ENCODE measurements at places on chromosomes 2 and 18.

GRCh38 chr2:85409845-85410583, at the start of gene CAPG:
Gene CAPG, minus strand, starts transcription at chr2:85410366. Its CDS starts 8,221 bp downstream, at chr2:85402145.
- peaks cover 46% of the 10 kb centered on the region for H3K4me1 ChIP-seq
- peaks cover 10% of the 10 kb centered on the region for H3K27me3 ChIP-seq
- peak; percentile 45 for DNase-seq
- H3K27ac ChIP-seq = no peak within 1 kb of the TSS

DNA sequence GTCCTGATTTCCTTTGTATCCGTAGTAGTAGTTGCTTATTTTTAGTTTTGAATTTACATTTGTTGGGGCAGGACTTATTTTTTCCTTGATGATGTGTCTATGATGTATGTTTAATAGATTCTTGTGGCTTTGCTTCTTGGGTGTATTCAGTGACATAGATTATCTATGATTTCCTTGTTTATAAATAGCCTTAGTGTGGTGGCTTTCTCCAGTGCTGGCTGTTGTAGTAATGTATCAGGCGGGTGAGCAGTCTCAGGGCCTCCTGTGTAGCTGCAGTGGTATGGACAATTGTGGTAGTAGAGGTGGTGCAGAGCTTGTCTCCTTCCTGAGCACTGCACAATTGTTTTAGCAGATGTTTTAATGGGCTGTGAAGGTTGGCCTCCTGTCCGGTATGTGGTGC, 60.5 kb downstream of the SMCHD1 start:
- H3K4me3 ChIP-seq = no peak overlapping the region
- H3K4me1 ChIP-seq = peaks cover 42% of the 10 kb centered on the region
- H3K27ac ChIP-seq = peak overlapping the region; percentile 44
- H3K36me3 ChIP-seq = peaks cover 64% of the 10 kb centered on the region
- H3K27me3 ChIP-seq = no peaks in the 10 kb centered on the region

GRCh38 chr2:45028276-45028675, 19.0 kb upstream of the SIX2 start:
- no peaks in the 10 kb centered on the region for H3K36me3 ChIP-seq
- no peak overlapping the region for H3K27ac ChIP-seq
- no peak for DNase-seq
- no peak overlapping the region for H3K4me3 ChIP-seq
- peaks cover 14% of the 10 kb centered on the region for H3K27me3 ChIP-seq

- no peak overlapping the region for H3K27ac ChIP-seq
- H3K4me3 ChIP-seq = no peak overlapping the region
- H3K27me3 ChIP-seq = no peaks in the 10 kb centered on the region
- H3K36me3 ChIP-seq = no peaks in the 10 kb centered on the region
- H3K4me1 ChIP-seq = no peaks in the 10 kb centered on the region
- no peak for DNase-seq
These were observed 46.1 kb upstream of the SH3BP4 start for GRCh38 chr2:234905547-234906265.

DNA sequence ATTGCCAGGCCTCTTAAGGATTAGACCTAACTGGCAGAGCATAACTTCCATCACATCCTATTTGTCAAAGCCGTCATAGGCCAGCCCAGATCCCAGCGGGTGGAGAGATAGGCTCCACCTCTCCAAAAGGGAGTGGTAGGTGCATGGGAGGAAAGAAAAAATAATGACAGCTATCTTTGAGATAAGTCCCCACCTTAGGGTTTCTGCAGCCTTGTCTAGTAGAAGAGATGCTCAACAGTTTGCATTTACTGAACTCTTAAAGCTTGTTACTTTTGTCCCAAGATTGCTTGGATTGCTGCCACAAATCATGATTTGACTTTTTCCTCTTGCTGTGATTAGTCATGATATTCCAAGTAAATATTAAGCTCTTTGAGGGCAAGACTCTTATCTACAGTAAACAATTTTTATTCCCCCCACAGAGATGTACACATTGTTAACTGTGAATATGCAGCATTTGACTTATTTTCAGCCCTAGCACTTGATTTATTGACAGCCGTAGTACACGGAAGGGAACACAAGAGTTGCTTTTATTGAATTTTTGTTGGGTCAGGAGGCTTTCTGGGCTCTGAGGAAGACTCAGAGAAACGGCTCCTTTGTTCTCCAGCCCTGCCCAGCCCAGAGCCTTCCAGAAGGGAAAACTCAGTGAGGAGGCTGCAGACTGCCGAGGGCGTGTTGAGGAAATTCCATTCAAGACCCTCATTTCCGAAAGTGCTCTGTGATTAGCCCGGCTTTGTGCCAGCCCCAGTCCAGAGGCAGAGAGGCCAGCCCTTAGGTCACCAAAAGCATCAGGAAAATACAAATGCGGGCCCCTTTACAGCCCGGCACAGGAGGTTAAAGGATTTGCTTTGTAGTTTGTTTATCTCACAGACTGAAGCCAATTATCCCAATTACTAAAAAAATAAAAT, 75.5 kb upstream of the ZNF532 start:
- H3K4me1 ChIP-seq = no peaks in the 10 kb centered on the region
- H3K4me3 ChIP-seq = no peak overlapping the region
- H3K27ac ChIP-seq = no peak overlapping the region
- H3K27me3 ChIP-seq = peaks cover 14% of the 10 kb centered on the region
- DNase-seq = no peak
- no peaks in the 10 kb centered on the region for H3K36me3 ChIP-seq

DNA sequence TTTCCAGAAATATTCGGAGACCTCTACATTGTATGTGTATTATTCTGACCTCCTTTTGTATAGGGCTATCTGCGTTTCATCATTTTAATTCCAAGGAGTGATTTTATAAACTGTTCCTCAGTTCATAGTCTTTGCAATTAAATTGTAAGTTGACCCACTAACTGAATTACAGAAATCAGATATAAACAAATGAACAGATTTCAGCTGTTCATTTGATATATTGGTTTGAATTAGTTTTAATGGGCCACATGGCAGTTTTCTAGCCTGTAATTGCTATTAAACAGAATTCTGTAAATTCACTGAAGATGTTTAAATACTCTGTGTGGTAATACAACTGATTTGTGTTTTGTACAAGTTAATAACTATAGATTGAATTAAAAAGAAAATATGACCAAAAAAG, 346.4 kb upstream of the VWC2L start:
- H3K36me3 ChIP-seq = no peaks in the 10 kb centered on the region
- H3K4me1 ChIP-seq = no peaks in the 10 kb centered on the region
- H3K27me3 ChIP-seq = no peaks in the 10 kb centered on the region
- H3K27ac ChIP-seq = no peak overlapping the region
- DNase-seq = no peak

- H3K4me3 ChIP-seq = no peak overlapping the region
- H3K27me3 ChIP-seq = no peaks in the 10 kb centered on the region
- H3K4me1 ChIP-seq = peaks cover 34% of the 10 kb centered on the region
- peak; percentile 50 for DNase-seq
These were observed 4.6 kb downstream of the PPP1R7 start for GRCh38 chr2:241154915-241155314.

- H3K36me3 ChIP-seq = no peaks in the 10 kb centered on the region
- no peak overlapping the region for H3K4me3 ChIP-seq
- DNase-seq = no peak
- H3K27ac ChIP-seq = no peak overlapping the region
- H3K4me1 ChIP-seq = peaks cover 6% of the 10 kb centered on the region
These were observed 8.7 kb downstream of the FARP2 start for GRCh38 chr2:241364781-241365180.

DNA sequence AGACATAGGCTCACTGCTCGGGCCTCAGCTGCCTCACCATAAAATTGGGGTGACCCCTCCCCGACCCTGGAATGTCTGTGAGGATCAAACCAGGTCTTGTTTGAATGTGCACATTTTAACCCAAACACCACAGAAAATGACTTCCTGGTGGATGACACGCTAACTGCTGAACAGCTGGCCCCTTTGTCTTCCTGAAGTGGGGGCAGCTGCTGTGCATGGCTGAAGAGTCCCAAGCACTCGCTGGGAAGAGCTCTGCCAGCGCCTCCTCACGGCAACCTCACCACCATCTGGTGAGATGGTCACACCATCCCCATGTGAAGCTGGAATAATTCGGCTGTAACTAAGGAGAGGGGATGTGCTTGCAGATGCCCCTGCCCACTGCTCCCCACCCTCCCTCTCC, 34.0 kb downstream of the AQP12A start:
- H3K36me3 ChIP-seq = no peaks in the 10 kb centered on the region
- H3K4me1 ChIP-seq = no peaks in the 10 kb centered on the region
- no peak for DNase-seq
- H3K27ac ChIP-seq = no peak overlapping the region

- H3K27ac ChIP-seq = no peak overlapping the region
- H3K27me3 ChIP-seq = no peaks in the 10 kb centered on the region
- H3K4me3 ChIP-seq = no peak overlapping the region
These were observed 56.6 kb downstream of the CLHC1 start for GRCh38 chr2:55175254-55176093.

DNA sequence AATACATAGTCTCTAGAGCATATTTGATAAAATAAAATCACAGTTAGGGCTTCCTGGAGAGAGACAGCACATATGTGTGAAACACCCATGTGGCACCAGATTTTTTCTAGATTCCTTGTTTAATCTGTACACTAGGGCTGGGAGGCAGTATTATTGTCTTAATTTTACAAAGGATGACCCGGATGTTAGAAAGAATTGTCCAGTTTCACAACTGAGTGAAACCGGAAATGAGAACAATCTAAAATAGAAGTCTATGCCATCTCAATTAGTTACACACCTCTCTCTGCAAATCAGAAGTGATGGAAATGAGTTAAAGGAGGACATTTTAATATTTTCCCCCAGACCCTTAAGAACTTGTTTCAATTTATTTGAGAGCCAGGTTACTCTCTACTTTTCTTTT, 463.7 kb upstream of the DSEL start:
- H3K27me3 ChIP-seq = no peaks in the 10 kb centered on the region
- H3K36me3 ChIP-seq = no peaks in the 10 kb centered on the region
- DNase-seq = no peak

GRCh38 chr2:76640905-76641304, 881.3 kb downstream of the LRRTM4 start:
- no peaks in the 10 kb centered on the region for H3K4me1 ChIP-seq
- no peak for DNase-seq
- H3K27me3 ChIP-seq = no peaks in the 10 kb centered on the region
- H3K4me3 ChIP-seq = no peak overlapping the region

DNA sequence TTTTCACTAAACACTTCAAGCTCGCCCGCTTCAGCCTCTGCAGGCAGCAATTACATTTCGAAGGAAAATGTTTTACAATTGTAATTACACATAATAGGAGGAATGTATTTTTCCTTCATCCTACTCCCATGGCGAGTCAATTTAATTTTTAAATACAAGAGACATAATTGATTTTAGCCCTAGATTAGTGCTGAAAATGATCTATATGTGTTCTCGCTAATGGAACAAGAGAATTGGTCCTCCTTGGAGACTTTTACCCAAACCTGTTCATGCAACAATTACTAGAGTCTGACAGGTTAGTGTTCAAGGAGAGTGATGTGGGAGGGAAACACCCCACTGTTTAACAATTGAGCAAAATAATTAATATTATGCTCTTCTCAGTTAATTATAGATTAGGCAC, 509.4 kb upstream of the SETBP1 start:
- no peaks in the 10 kb centered on the region for H3K27me3 ChIP-seq
- H3K4me3 ChIP-seq = no peak overlapping the region
- no peak overlapping the region for H3K27ac ChIP-seq
- H3K36me3 ChIP-seq = no peaks in the 10 kb centered on the region

GRCh38 chr2:172978063-172978383, 97.6 kb upstream of the MAP3K20 start:
- DNase-seq = no peak
- no peak overlapping the region for H3K27ac ChIP-seq
- H3K27me3 ChIP-seq = peaks cover 17% of the 10 kb centered on the region
- H3K4me3 ChIP-seq = no peak overlapping the region
- peaks cover 4% of the 10 kb centered on the region for H3K4me1 ChIP-seq

GRCh38 chr2:98903767-98904485, 32.1 kb downstream of the CRACDL start:
- DNase-seq = no peak
- no peaks in the 10 kb centered on the region for H3K27me3 ChIP-seq
- no peaks in the 10 kb centered on the region for H3K36me3 ChIP-seq

DNA sequence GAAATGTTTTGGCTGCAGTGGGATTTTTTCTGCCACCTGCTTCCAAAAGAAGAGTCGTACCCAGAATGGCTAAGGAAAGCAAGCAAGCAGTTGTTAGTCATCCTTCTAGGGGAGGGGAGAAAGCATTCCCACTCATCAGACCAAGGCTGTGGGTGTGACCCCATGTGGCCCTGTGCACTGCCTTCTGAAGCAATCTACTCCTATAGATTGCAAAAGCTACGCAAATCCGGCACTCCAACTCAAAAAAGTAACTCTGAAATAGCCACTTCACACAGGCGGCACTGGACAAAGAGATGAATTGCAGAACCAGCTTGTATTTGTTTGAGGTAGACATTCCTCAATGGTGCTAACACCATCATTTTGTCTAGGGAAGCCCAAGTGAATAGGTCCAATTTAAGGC, 44.3 kb downstream of the ST3GAL5 start:
- H3K36me3 ChIP-seq = peaks cover 23% of the 10 kb centered on the region
- H3K4me1 ChIP-seq = peaks cover 22% of the 10 kb centered on the region
- no peak for DNase-seq
- no peaks in the 10 kb centered on the region for H3K27me3 ChIP-seq

DNA sequence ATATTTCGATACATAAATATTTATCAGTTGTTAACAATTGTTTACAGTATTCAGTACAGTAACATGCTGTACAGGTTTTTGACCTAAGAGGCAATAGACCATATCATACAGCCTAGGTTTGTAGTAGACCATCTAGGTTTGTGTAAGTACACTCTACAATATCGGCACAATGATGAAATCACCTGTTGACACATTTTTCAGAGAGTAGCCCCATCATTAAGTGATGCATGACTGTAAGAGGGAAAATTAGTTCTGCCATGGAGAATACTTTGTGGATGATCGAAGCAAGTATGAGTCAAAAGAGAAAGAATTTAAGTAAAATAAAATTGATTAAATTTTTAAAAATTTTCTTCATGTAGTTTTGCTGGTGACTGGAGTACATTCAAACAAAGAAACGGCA, 32.6 kb downstream of the VIT start:
- DNase-seq = no peak
- H3K27ac ChIP-seq = no peak overlapping the region
- no peaks in the 10 kb centered on the region for H3K27me3 ChIP-seq
- no peaks in the 10 kb centered on the region for H3K36me3 ChIP-seq
- H3K4me1 ChIP-seq = no peaks in the 10 kb centered on the region
- H3K4me3 ChIP-seq = no peak overlapping the region

- H3K4me3 ChIP-seq = no peak overlapping the region
- H3K36me3 ChIP-seq = no peaks in the 10 kb centered on the region
- no peak for DNase-seq
- H3K4me1 ChIP-seq = no peaks in the 10 kb centered on the region
- peaks cover 2% of the 10 kb centered on the region for H3K27me3 ChIP-seq
These were observed 200.5 kb downstream of the CPS1 start for GRCh38 chr2:210756855-210757254.

All from activated naive CD4-positive, alpha-beta T cell treated with anti-CD3 and anti-CD28 coated beads for 36 hours (primary cell).